Activated T-helper 17 cell treated with anti-CD3 and anti-CD28 coated beads, Interleukin-2, amount 50 U/mL, for 72 hours (primary cell): ENCODE measurements at places on chromosomes 3 and 15.

DNA sequence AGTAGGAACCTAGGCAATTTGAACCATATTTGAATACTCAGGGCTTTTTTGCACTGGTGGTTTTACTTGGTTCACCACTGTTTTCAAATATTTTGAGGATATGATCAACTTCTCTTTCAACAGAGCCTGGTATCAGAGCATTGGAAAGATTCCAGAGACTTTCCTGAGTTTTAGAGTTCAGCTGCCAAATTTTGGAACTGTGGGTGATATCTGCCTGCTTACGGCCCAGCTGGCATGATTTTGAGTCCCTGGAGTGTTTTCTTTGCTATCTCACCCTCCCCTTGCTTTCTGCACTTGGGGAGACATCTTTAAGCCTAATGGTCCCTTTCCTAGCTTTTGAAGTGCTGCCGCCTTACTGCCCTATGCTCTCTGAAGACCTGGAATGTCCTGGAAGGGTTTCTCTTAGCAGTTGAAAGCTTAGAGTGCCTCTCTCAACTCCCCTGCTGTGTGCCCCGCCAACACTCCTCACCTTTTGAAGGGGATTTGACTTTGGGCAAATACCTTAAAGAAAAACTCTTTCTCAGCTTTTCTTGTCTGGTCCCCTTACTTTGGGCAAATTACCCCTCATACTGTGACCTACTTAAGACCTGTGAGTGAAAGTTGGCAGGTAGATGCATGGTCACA lies 539.1 kb downstream of the MFSD1 start:
- ATAC-seq: no peak

- no peak for ATAC-seq
Observed at GRCh38 chr15:65837301-65838294, 31.7 kb upstream of the RAB11A start.

- ATAC-seq: no peak
Observed at GRCh38 chr3:24254649-24255048, 240.0 kb downstream of the THRB start.

GRCh38 chr3:69004138-69004537 lies 9.3 kb downstream of the EOGT start:
- ATAC-seq: no peak

DNA sequence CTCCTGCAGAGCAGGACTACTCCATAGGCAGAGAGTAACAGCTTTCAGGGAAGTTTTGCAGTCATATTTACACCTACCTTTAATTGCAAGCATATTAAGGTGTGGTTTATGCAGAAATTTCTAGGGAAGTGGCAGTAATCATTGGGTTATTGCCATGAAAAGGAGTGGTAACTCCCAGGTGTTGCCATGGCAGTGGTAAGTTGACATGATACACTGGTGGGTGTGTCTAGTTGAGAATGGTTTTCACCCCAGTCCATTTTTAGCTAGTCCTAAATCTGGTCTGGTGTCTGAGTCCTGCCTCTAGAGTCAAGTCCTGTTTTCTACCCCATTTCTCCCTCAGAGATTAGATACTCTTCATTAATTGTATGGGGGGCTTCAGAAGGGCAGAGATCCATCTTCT lies 128.4 kb upstream of the GMNC start:
- ATAC-seq: no peak

DNA sequence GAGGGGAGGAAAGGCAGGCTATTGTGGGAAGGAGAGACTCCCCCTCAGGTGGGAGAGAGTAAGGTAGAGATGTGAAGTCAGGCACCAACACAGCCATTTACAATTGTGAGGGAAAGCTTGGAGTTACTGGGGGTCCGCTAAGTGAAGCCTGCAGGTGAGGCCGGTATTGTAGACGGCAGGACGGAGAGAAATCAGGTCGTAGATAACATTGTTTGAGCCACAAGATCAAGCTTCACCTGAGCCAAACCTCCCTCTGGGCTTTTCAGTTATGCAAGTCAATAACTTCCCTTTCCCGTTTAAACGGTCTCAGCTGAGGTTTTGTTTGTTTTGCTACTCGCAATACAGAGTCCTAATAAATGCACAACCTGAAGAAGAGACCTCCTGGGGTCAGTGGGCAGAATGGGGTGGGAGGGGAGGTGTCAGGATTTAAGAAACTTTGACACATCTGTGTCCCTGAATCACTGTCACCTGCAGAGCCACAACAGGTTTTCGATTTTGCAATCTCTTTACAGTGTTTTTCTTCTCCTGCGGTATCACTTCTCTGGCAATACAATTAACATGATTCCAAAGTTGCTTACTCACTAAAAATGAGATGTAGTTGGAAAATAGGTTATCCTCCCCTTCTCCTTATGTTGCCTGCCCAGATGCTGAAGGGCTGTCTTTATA lies 72.0 kb upstream of the GLCE start:
- no peak for ATAC-seq

- ATAC-seq: no peak
Observed at GRCh38 chr15:34640661-34641060, 57.2 kb upstream of the GOLGA8B start.

GRCh38 chr15:64651601-64652191 lies 123.7 kb downstream of the RBPMS2 start:
- peak; percentile 99 for ATAC-seq
